GDM1 (cell line): ENCODE measurements at places on chromosomes 1 and 21.

DNA sequence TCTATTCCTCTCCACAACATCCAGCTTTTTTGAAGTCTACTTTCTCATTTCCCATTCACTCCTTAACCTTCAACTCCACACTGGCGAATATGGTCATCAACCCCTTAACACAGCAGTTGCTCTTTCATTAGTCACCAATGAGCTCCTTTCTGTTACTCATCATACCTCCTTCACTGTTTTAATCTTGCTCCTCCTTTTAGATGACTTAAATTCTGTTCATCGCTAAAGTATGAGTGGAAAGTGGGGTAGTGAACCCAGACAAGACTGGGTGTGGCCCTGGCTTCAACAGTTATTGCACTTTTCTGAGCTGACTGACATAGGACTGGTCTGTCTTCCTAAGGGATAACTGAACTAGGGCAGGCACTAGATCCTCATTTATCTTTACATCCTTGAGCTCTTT, 51.3 kb downstream of the AKT3 start:
- DNase-seq = no peak

- no peak for DNase-seq
These were observed 71.9 kb downstream of the SCCPDH start for GRCh38 chr1:246795906-246796694.

- DNase-seq = no peak
These were observed 208.4 kb downstream of the TRABD2B start for GRCh38 chr1:47788761-47789160.

DNA sequence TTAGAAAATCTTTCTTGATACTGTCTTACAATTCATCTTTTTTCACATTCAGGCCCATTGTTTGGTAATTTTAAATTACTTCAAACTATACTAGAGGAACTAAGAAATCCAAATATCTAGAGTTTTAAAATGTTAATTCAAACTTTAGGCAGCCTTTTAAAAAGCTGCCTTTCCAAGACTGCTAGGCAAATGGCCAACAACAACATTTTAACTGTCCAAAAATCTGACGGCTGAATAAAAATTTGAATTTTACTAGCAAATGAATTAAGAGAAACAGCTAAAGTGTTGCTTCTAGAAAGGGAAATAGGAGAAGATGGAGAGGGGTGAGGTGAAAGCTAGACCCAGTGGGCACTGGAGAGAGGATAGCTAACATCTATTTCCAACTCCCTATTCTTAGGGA, 17.2 kb downstream of the DPYD start:
- no peak for DNase-seq
